ENCODE measurements at places on chromosomes 3 and 15.

GRCh38 chr3:192825657-192826200 lies 91.9 kb downstream of the MB21D2 start:
- no peak for DNase-seq

- no peak for DNase-seq
Observed at GRCh38 chr15:73161546-73161945, 109.3 kb downstream of the NEO1 start.

GRCh38 chr3:29319262-29319661 lies 38.4 kb downstream of the RBMS3 start:
- DNase-seq = no peak

DNA sequence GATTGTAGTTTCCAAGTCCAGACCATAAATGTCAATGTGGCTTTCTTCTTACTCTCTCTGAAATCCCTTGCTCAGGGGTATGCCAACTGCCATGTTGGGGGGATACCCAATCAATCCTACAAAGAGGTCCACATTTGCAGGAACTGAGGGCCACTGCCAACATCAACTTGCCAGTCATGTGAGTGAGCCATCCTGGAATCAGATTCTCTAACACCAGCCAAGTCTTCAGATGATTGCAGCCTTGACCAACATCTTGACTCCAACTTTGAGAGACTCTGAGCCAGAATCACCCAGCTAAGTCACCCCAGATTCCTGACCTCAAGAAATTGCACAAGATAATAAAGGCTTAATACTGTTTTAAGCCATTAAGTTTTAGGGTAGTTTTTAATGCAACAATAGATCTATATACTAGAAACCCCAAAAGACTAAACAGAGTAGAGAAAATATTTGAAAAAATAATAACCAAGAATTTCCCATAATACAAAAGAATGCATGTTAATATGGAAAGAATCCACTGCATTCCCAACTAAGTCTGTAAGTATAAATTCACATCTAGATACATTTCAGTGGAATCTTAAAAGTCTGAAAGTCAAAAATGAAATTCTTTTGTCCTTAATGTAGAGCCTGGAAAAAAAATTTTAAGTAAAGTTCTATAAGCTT lies 22.4 kb downstream of the ISG20 start:
- no peak for DNase-seq

GRCh38 chr15:75460646-75461045 lies 9.2 kb upstream of the SIN3A start:
- no peak for DNase-seq

DNA sequence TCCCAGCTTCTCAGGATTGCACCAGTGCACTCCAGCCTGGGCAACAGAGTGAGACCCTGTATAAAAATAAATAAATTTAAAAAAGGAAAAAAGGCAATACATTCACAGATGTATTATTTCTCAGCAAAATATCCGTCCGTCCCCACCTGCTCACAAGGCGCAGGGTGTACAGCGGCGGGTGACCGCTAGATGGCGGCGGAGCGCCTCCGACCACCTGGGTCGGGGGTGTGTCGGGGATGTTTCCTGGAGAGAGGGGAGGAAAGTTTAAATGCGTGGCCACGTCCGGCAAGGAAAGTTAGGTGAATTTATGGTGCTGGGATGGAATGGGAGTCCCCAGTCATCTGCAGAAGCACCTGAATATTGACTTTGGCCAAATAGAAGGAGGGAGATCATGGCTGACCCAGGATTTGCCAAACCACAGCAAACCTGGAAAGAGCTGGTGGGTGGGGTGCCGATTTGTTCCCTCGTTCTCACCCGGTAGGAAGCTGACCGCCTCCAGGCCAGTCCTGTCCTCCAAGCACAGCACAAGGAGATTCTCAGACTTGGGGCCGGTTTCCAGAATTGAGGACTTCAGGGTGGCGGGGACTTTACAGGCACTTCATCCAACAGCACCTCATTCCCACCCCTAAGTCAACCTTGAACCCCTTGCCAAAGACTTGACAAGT lies 88.3 kb downstream of the TMEM266 start:
- DNase-seq = peak; percentile 80

GRCh38 chr3:124315215-124316033 lies 323.5 kb upstream of the ROPN1 start:
- no peak for DNase-seq

GRCh38 chr3:134711284-134711683 lies 60.5 kb upstream of the KY start:
- no peak for DNase-seq

DNA sequence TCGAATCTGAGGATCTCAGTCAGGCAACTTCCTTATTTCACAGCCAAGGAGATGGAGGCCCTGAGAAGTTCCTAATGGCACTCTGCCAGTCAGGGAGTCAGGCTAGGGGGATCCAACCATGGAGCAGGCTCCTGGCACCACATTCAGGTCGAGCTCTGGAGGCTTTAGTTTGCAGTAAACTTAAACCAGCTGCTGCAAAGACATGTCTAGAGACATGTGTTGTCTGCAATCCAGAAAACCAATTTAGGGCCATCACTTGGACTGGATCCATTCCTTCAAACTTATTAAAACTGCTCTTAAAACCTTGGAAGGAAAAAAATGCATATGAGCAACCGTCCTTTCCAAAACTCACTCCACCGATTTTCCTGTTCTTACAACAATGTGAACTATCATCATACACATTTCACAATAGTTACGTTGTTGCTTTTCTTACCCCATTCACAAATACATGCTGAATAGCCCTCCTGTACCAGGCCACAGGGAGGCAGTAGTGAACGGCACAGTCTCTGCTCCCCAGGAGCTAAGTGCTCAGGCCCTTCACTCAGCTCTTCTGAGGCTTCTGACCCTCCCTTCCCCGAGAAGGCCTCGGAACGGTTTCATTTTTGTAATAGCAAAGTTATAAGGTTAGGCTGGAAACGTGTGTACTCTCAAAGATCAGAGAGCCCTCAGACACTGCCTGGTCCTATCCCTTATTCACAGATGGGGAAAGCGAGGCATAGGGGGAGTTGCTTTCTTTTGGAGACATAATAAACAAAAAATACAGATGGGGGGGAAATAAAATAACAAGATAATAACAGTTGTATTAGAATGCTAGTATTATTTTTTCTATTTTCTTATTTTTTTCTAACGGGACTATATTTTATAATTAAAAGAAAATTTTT lies 20.1 kb downstream of the RFT1 start:
- DNase-seq = peak; percentile 52

GRCh38 chr3:48694610-48695392 lies 9.1 kb upstream of the NCKIPSD start:
- DNase-seq = no peak

GRCh38 chr15:31964586-31965307 lies 65.6 kb upstream of the CHRNA7 start:
- DNase-seq = no peak

DNA sequence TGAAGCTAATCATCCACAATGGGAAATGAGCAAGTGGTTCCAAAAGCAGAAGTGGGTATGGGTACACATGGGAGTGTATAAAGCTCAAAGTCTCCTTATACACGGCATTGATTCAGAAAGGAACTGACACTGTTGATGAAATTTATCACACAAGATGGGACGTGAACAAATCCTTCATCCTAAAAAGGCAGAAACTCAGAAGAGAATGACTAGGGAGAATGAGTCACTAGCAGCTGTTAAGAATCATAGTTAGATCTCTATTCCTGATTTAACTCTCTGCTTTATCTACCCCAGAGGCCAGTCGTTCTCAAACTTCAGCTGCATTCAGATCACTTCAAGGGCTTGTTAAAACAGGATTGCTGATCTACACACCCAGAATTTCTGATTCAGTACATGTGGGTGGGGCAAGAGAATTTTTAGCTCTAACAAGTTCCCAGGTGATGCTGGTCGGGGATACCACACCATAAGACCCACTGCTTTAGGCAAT lies 97.7 kb upstream of the PHLDB2 start:
- no peak for DNase-seq

- no peak for DNase-seq
Observed at GRCh38 chr3:4019501-4019900, 220.3 kb downstream of the LRRN1 start.

DNA sequence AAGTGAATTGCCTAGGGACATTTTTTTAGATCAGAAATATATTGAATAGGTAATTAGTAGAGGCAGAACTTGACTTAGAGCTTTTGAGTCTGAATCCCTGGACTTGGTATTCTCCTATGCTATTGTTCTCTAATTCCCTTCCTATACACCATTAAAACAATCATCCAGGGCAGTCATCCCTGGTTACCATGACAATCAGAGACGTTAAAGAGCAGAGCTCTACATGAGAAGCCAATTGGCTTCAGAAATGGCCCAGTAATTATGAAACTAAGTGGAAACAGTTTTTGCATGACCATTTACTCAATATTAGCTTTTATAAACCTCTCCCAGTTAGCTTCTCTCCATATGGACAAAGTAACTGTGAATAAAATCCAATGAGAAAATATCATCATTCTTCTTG lies 182.1 kb upstream of the TP63 start:
- no peak for DNase-seq

DNA sequence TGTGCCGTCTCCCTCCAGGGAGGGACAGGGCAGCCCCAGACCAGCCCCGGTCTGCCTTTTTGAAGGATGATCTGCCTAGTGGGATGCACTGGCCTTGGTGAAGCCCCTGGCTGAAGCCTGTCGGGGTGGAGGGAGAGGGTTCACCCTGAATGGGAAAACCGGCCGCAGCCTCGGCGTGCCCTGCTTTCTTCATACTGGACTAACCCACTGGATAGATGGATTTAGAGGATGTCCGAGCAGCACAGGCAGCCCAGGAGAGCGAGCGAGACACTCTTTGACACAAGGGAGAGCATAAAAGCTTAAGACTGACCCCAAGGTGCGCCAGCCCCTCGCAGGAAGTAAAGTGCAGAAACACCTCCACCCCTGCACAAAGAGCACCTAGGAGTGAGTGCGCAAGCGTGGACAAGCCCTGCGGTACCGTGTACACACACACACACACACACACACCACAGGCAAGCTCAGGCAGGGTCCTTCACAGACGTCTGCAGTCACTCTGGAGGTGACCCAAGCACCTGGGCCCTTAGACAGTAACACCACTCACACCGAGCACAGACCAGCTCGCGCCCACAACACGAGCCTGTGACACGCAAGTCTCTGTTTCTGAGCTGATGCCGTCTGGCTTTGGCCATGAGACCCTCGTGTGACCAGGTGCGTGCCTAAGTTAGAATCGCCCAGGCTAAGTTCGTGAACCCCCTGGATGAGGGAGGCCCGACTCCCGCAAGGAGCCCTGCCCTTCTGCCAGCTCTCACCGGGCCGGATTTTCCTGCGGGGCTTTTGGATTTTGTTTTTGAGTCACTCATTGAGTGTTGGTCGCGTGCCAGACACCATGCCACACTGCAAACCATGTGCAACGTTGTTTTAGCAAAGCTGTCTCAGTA lies 11.3 kb downstream of the SEMA4B start:
- no peak for DNase-seq

- DNase-seq = no peak
Observed at GRCh38 chr3:498487-498886, 301.9 kb downstream of the CHL1 start.

DNA sequence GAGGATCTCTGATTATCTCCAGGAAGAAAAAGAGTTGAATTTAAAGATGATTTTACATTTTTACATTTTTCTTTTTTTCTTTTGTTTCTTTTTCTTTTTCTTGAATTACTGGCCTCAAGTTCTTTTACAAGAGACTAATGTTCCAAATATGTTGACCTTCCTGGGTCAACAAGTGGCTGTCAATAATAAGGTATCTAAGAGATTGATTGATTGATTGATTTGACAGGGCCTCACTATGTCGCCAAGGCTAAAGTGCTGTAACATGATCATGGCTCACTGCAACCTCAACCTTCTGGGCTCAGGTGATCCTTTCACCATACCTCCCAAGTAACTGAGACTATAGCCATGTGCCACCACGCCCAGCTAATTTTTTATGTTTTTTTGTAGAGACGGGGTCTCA lies 44.6 kb downstream of the KIF9 start:
- no peak for DNase-seq

DNA sequence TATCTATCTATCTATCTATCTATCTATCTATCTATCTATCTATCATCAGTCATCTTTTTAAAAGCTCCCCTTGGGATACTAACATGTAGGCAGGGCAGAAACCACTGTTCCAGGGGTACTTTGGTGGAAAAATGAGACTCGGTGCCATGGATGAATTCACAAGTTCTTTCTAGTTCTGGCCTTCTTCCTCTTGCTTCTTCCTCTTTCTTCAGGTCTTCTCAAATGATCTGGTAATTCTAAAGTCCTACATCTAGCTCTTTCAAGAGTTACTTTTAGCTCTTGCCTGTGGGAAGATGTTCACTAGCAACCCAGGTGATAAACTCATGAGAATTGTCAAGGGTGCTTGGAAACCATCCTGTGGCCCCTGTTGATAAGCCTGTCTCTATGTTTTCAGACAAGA lies 168.5 kb upstream of the TBC1D5 start:
- no peak for DNase-seq

GRCh38 chr3:46677411-46677726 lies 16.1 kb downstream of the ALS2CL start:
- no peak for DNase-seq

Measured in endothelial cell (in vitro differentiated cells).